ENCODE measurements at places on chromosomes 7 and 10.

DNA sequence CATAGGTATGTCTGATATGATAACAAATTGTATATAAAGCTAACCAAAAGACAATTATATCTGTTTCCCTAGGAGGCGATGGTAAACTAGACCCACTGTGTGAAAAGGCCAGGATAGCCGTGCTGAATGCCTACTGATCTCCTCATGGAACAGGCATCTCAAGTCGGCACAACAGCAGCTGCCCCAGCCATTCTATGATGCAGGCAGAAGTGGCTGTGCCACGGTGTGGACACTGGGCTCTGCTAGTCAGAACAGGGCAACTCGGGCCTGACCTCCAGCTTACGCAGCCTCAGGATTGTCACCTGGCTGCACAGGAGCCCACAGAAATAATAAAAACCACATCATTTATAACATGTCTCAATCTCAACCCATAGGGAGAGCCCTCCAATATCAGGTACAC, 15.0 kb downstream of the C10orf53 start:
- no peak for DNase-seq

- no peak for DNase-seq
Measured at GRCh38 chr7:3866277-3866676, 565.2 kb downstream of the SDK1 start.

DNA sequence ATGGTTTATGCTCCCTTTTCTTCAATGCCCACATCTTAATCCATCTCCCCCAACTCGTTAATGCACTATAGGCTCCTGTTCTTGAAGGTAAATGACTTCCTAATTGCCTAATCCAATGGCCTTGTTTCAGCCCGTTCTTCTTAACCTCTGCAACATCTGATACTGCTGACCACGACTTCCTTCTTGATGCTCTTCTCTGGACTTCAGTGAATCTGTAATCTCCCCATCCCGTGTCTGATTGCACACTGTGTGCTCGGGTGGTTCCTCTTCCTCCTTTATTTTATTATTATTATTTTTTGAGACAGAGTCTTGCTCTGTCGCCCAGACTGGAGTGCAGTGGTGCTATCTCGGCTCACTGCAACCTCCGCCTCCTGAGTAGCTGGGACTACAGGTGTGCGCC, 58.9 kb downstream of the HIPK2 start:
- no peak for DNase-seq

DNA sequence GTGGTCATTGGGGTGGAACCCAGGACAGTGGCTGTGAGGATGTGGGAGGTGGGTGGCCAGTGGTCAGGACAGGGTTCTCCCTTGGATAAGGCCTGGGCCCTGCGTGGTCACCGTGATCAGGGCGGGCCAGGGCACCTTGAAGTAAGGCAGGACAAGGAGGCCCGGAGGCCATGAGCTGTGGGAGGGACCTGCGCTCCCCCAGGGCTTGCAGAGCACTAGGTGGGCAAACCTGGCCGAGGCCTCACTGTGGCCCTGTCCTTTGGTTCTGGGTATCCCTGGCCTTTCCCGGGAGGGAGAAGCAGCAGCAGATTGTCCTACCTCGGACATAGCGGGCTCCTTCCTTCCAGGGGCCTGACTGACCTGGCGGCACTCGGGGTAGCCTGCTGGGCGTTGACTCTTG, 144.8 kb upstream of the RET start:
- no peak for DNase-seq

DNA sequence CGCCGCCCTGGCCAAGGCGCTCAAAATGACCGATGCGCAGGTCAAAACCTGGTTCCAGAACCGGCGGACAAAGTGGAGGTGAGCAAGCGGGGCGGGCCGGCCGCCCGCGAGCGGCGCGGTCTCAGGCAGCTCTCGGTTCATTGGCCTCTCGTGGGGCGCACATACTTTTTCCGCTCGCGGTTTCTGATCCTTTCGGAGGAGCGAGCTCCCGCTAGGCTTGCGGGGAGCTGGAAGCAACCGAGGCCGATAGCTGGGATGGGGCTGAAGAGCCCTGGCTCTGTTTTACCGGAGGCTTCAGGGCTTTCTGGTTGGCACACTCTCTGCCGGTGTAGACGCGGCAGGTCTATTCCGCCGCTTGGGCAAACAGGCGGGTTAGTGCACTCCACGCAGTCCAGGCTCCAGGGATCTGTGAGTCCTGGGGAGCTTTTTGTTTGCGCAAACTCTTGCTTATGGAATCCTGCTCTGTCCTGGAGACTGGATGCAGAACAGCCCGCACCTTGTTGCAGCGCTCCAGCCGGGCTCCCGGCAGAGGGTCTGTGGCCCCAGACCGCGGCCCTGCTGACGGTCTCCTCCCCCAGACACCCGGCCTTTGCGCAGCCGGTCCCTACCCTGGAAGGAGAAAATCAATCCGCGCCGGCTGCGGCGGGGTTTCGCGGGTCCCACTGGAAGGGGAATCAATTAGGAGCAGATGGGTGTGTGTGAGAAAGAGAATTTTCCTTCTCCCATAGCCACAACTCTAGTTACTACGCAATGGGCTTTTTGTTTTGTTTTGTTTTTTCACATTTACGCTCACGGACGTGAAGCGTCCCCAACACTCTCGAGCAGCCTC, 3.4 kb downstream of the TLX1 start:
- no peak for DNase-seq
